ENCODE measurements at places on chromosomes 7 and 10.
A peak's percentile ranks its signal among the peaks of the same experiment; 100 is the strongest.

DNA sequence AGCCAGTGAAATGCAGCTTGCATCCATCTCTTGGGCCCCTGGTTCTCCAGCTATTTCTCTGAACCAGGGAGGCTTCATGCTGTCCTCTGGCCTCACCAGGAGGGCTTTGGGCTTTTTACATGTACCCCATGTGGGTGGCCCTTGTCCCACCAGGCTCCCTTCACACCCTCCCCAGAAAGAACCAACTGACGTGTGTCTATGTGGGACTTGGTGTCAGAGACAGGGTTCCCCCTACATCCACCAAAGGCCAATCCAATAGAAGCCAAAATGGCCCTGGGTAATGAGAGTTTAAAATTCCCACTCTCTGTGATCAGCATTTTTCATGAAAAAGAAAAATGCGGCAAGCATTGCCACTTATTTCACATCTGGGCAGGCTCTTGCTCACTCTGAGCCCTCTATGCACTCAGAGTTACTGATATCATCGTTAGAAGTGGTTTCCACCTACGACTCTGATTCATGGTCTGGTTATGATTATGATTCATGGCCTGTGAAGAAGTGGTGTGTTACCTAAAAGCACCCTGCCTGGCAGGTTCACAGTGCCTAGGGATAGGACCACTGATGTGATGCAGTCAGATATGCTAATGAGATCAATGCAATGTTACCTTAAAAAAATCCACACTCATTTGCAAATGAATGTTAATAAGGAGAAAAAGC lies 133.5 kb downstream of the BUB3 start:
- peak; percentile 10 for DNase-seq

GRCh38 chr7:77859343-77859742 lies 60.8 kb downstream of the PHTF2 start:
- no peak for DNase-seq

DNA sequence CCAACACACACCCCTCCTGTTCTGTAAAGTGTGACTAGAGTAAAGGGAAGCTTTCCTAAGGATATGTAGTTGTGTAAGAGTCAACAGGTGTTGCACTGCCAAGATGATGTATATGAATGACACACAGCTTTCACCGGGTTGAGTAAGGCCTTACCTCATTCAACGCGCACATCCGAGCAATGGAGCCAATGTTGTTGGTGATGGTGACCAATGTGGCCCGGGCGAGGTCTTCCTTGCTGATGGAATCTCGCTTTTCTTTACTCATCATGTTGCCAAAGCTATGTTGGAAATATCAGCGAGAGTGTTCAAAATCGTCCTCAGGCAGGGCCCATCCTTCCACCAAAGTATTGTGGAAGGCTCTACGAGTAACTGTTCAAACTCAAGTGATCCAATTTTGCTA lies 52.0 kb downstream of the PANK1 start:
- peak; percentile 3 for DNase-seq

DNA sequence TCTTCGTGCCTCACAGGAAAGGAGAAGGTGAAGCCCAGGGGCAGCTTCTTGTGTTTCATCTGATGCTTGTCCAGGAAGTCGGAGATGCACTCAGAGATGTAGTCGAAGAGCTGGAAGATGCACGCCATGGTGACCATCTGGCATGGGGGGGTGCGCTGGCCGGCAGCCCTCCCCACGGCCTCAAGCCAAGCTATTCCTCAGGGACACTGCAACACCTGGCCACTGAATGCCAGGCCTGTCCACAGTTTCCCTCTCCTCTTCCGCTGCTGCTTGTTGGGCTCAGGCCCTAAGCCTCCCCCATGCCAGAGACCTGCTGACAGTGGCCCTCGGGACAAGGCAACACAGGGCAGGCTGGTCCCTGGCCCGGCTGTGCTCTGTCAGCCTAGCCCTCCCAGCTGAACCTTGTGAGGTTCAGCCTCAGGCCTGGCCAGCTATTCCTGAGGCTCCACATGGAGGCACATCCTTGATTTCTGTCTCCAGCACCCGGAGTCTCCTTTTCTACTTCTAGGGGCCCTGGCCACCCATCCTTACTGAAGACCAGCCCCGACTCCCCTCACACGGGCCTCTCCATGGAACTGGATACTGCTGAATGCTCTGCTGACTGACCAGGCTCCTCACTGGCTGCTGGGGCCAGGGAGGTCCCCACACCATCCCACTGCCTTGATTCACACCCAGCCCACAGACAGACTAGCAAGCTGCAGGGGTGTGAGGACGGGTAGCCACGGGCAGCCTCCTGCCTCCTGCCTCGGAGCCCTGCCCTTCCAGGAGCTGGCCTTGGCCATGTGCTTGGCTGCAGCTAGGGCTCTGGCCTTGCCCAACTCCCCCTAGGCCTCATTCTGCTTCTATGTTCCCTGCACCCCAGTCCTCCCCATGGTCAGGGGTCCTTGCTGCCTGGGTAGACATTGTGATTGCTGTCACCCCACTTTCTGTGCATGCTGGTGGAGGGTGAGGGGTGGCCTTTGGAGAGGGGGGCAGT lies 10.1 kb upstream of the MYL7 start:
- no peak for DNase-seq

DNA sequence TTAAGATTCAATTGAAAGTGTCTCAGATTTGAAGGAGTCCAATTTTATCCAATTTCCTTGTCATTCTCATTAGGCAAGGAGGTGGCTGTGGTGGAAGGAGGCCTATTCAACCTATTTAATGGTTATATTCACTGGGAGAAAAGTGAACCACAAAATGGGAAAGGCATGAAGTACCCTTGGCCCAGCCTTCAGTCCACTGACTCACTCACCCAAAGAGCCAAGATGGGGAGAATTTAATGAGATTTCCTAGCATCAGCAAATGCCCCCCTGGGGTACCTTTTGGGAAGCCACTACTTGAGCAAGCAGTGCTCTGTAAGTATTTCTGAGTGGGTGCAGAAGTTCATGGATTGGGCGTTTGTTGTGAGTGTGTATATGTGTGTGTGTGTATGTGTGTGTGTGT lies 144.1 kb downstream of the NRP1 start:
- DNase-seq: no peak

All from GM12864 (cell line).